HAP-1 (cell line): ENCODE measurements at places on chromosomes 12 and 14.

DNA sequence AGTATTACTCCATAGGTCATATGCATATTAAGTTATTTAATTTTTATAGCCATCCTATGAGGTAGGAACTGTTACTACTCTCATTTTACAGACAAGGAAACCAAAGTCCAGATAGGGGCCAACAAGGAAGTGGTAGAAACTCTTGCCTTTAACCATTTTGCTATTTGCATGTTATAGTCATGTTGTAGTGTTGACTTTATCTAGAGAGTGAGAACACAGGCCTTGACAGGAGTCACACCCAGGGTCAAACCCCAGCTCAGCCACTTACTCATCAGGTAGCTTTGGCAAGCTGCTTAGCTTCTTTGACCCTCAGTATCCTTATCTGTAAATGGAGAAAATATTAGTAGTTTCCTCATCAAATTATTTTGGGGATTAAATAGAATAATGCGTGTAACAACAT is 156.2 kb downstream of the CAND1 start:
- no peak for DNase-seq

GRCh38 chr12:114400361-114400811 is 5.6 kb downstream of the TBX5 start:
- DNase-seq = no peak

GRCh38 chr12:12722435-12723148 is 5.4 kb downstream of the CDKN1B start:
- peak; percentile 78 for DNase-seq

DNA sequence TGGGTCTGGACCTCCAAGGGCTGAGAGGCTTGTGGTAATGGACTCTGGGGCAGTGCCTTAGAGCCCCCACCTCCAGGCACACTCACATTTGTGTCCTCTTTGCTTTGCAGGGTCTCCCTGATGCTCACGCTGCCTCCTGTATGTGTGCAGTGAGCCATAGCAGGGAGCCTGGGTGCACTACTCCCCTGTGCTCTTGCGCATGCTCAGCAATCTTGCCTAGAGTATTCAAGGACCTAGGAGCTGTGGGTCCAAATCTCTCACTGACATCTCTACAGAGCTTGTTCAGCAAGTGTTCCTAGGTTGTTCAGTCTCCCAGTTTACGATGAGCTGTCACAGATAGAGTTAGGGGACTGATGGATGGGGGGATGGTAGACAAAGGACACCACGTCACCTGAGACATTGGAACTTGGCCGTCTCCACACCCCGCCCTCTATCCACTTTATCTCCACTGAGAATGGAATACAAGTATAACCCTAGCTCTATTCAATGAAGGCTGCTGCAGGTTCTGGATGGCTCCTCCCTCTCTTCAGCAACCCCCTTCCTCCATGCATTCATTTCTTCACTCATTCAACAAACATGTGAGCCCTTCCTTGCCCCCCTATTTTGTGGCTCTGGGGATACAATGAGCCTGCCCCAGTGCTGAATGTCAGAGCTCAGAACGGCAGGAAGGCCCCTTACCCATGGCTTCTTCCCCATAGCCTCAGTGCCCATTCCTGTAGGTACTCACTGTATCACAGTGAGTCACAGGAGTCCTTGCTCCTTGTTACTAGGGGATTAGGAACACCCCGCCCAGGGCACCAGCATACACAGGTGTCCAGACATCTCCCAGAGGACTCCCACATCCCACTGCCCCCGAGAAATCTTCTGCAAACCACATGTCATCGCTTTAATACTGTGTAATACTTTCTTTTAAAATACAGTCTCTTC is 31.2 kb downstream of the FIGNL2 start:
- DNase-seq = no peak

DNA sequence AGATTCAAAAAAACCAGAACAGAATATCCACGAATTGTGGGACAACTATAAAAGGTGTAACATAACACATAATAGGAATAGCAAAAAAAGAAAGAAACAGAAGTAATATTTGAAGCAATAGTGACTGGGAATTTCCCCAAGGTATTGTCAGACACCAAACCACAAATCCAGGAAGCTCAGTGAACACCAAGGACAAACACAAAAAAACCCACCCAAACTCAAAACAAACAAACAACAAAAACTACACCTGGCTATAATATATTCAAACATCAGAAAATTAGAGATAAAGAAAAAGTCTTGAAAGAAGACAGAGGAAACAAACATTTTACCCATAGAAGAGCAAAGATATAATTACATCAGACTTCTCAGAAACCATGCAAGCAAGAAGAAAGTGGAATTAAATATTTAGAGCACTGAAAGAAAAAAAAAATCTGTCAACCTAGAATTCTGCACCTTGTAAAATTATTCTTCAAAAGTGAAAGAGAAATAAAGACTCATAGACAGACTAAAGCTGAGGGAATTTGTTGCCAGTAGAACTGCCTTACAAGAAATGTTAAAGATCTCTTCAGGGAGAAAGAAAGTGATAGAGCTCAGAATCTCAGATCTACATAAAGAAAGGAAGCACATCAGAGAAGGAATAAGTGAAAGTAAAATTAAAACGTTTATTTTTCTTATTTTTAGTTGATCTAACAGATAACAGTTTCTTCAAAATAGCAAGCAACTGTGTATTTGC is 12.1 kb upstream of the HMGA2 start:
- no peak for DNase-seq

DNA sequence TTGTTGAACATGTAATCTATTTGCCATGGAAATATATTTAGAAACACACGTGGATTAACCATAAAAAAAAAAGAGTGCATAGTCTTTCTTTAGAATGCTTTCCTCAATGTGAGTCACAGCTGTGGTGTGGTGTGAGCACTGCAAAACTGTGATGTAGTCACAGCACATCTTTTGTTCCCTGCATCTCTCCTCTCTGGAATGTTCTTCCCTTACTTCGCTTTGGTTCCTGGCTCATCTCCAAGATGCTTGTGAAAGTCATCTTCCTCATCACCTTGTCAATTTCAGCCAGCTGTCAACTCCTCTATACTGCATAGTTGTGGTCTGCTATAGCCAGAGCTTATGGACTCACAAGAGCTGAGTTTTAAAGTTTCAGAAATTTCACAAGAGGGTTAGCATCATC is 60.2 kb downstream of the STAB2 start:
- DNase-seq = no peak

- no peak for DNase-seq
These were observed 50.2 kb upstream of the SMCO2 start for GRCh38 chr12:27396216-27396815.

- no peak for DNase-seq
These were observed 786 bp downstream of the SLC25A47 start for GRCh38 chr14:100323942-100324307.

GRCh38 chr12:581321-581720 is 81.9 kb downstream of the NINJ2 start:
- no peak for DNase-seq

DNA sequence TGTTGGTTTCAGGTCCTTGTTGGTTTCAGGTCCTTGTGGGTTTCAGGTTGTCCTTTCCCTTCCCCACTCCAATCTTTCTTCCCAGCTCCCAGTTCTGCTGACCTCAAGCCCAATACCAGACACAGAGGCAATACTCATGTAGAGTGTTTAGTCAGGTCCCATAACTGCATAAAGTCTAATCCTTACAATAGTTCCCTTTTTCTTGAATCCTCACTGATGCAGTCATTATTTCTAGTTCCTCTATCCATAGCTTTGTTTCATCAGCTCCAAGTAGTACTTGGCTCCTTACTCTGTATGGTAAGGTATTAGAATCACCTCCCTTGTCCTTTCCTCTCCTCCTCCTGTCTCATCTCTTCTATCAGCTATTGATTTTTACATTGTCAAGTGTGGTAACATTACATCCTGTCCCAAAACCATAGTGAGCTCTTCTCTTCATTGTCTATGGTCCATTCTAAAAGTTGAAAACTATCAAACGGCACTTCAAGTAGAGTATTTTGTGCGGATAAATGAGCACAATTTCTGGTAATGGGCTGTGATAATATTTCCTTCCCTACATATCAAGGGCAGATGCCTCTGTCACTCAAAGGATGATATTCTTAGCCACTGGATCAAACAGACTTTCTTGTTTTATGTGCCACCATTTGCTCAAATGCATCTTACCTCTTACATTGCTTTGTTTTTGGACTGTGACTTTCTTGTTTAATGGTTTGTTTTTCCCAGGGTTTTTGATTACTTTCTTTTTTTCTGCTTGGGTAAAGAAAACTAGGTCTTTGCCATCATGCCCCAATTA is 57.2 kb upstream of the JDP2 start:
- DNase-seq = no peak

GRCh38 chr12:44544018-44544417 is 332.1 kb downstream of the NELL2 start:
- DNase-seq = no peak

DNA sequence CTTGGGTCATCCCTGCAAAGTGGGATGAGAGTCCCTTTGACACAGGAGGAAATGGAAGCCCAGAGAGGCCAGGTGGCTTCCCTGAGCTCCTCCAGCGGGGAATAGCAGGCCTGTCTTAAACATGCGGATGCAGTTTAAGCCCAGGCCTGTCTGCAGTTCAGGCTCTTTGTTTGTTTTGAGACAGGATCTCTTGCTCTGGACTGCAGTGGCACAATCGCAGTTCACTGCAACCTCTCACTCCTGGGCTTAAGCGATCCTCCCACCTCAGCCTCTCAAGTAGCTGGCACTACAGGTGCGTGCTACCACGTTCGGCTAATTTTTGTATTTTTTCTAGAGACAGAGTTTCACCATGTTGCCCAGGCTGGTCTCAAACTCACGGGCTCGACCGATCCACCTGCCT is 3.5 kb downstream of the TRPV4 start:
- DNase-seq = no peak

DNA sequence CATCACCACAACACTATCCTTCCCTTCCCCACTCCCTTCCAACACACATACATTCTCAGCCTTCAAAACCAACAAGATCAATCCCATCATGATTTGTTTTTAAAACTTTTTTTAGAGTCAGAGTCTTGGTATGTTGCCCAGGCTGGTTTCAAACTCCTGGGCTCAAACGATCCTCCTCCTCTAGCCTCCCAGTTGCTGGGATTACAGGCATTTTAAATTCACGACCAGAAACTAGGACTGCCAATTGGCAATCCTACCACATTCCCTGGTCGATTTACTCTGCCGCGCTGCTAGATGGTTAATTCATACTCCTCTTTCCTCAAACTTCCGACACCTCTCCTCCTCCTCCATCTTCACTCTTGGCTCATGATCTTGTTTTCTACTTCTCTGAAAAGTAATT is 37.5 kb upstream of the TMCC3 start:
- no peak for DNase-seq

DNA sequence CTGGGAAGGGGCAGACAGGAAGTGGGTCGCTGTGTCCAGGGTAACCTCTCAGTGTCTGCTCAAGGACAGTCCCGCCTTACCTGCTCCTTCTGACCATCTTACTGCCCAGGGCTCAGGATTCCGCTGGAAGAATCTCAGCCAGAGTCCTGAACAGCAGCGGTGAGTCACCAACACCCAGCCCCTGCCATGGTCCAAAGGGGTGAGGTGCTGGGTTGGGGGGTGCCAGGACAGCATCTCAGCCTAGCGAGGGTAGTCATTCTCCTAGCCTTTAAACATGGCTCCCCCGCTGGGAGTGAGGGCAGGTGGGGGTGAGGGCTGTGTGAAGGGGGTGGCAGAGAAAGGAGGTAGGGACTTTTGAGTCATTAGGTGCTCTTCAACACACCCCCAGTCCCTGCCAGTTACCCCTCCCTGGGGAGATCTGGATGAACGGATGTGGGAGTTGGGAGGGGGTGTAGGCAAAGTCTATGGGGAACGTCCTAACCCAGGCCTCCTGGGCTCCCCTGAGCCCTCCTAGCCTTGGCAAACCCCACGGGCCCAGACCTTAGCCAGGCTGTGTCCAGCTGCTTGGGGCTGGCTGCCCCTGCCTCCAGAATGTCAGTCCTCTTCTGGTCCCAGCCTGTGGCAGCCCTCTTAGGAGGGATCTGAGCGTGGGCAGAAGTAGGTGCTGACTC is 2.5 kb downstream of the TAMALIN start:
- no peak for DNase-seq
